ENCODE measurements at places on chromosomes 11 and 22.

GRCh38 chr11:128779036-128779435 is 85.2 kb downstream of the FLI1 start:
- DNase-seq, result no peak

- DNase-seq, result no peak
Observed at GRCh38 chr22:49305966-49306631, 521.6 kb downstream of the BRD1 start.

DNA sequence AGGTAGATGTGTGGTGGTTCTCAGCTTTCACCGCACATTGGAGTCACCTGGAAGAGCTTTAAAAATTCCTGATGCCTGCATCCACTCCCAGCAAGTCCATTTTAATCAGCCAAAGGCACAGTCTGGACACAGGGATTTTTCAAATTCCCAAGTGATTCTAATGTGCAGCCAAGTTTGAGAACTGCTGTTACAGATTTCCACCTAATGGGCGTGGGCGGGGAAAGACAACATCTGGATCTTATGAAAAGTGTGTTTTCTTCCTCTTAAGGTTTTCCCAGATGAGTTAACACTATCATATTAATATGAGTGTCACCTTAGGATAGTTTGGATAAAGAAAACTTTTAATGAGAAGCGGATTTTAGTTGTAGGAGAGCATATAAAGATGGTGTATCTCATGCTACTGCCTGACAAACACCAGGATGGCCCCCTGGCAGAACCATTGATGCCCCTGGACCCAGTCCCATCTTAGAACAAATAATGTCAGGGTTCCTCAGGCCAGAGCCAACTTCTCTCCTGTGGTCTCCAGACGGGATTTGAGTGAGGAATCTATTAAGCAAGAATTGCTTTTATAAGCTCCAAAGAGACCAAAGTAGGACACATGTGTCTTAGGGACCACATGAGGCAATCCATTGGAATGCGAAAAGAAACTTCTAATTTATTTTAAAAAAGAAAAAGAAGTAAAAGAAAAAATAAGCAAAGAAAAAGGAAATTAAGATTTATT is 31.9 kb downstream of the POU2AF1 start:
- no peak for DNase-seq

- DNase-seq, result no peak
Observed at GRCh38 chr11:27857588-27857987, 157.3 kb upstream of the BDNF start.

DNA sequence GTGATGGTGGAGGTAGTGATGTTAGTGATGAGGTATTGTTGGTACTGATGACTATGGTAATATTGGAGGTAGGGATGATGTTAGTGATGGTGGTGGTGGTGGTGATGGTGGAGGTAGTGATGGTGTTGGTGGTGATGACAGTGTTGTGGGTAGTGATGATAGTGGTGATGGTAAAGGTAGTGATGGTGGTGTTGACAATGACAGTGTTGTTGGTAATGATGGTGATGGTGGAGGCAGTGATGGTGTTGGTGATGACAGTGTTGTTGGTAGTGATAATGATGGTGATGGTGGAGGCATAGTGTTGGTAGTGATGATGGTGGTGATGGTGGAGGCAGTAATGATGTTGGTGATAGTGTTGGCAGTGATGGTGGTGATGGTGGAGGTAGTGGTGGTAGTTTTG is 65.1 kb downstream of the MYO7A start:
- no peak for DNase-seq

- no peak for DNase-seq
Observed at GRCh38 chr22:35721960-35722359, 4.3 kb downstream of the APOL5 start.

DNA sequence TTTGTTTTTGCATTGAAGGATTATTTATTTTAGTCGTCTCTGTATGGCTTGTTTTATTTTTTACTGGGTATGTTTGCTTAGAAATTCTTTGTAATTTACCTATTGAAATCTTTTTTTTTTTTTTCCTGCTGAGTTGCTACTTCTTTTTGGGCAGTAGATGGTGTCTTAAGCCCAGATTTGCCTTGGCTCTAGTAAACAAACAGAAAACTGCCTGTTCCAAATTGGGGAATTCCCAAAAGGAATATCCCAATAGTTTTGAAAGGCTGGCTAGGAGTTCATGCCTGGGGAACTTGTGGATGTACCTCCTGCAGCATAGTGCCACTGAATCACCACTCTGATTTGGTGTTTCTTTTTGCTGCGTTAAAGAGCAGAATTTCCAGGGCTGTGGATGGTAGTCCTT is 17.7 kb downstream of the PAMR1 start:
- DNase-seq, result no peak

DNA sequence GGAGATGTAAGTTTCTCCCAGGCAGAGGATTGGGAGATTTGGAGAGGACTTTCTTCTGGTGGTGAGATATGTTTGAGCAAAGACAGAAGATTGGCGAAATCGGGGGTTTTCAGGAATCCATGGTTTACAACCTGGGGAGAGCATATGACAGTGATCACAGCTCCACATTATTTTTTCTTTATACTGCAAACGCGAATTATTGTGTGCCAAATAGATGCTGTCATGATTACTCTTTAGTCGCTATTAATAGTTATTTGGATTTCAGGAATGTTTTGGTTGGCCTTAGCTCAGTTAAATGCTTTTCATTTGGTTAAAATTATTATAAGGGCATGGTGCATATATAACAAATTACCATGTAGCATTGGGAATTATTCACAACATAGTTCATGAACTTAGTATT is 15.2 kb downstream of the ATXN10 start:
- no peak for DNase-seq

DNA sequence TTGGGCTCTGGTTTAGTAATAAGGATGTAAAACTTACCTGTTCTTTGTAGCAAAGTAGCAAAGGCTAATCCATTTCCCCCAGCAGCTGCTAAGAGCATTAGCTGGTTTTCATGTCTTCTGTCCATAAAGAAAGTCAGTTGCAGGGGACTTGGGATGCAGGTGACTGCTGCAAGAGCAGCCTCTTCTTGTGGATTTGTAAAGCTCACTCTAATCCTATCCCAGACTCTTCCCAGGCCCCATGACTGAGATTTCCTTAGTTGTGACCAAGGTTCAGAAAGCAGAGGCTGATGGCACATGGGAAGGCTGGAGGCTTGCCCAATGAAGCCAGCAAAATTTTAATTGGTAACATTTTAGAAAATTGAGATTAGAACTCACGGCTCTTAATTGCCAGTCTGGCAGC is 94.4 kb upstream of the HORMAD2 start:
- DNase-seq, result no peak

DNA sequence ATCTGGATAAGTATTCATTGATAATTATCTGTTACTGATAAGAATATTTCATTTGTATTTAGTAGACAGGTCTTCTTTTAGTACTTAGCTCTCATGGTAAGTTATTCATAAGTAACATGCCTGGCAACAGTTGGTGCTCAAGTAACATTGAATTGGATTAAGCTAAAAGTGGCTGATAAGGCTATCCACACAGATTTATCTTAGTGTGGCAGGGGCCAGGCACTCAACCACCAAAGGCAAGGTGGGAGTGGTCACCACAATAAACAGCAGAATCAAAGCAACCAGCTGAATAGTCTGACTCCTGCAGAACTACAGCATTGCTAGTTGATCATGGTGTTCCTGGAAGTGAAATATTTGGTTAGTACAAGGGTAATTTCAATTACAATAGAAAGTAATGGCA is 33.0 kb upstream of the NARS2 start:
- no peak for DNase-seq

DNA sequence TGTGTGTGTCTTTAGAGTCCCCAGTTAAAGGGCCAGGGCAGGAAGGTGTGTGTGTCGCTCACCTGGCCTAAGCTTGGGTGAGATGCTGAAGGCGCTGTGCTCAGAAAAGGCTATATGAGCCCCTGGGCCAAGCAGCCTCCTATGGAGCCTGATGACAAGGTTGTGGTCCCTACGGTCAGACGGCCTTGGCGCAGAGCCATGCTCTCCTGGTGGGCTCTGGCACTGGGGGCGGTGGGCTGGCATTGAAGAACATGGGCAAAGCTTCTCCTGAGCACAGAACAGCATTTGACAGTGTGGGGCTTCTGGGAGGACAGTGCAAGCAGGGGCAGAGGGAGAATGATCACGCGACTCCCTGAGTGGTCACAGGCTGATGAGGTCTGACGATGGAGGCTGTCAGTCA is 10.7 kb upstream of the LRRC10B start:
- DNase-seq, result no peak

GRCh38 chr11:10490032-10490397 is 35.0 kb downstream of the AMPD3 start:
- DNase-seq, result no peak

DNA sequence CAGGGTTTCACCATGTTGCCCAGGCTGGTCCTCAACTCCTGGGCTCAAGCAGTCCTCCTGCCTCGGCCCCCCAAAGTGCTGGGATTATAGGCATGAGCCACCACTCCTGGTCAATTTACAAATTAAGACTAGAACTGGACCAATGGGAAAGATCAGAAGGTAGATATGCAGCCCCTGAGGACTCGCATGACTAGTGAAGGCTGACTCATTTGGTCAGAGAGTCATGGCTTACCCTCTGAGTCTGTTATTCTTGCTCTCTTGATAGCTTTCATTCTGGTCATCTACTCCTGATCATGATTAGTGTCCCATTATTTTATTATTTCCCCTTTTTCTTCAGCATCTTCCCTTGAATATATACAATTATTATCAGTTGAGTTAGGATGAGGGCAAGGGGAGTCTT is 2.7 kb upstream of the LDHAL6A start:
- no peak for DNase-seq

DNA sequence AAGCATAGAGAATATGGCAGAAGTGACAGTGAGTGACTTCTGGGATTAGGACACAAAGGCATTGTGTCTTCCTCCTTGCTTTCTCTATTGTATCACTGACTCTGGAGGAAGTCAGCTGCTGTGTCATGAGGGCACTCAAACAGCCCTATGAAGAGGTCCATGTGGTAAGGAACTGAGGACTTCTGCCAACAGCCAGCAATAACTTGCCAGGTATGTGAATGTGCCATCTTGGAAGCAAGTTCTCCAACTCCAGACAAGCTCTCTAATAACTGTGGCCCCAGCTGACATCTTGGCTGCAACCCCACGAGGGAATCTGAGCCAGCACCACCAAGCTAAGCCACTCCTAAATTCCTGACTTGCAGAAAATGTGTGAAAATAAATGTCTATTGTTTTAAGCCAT is 83.6 kb upstream of the ZBED5 start:
- no peak for DNase-seq

GRCh38 chr22:36192542-36192941 is 9.1 kb downstream of the APOL4 start:
- no peak for DNase-seq

DNA sequence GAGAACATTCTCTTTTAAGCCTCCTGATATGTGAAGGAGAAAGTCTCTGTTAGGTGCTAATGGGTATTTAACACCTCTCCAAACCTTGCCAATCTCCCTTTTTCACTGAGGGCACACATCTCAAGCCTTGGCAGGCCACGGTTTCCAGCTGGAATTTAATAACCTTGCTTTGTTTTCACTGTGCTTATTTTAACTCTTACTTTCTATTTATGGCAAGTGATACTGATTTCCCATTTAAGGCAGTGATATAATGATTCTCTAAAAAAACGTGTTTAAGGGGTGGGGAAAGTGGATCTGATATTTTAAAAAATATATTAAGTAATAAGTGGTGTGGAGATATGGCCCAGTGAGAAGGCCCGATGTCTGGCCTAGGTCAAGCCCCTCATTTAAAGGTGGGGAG is 1.1 kb upstream of the RASD2 start:
- no peak for DNase-seq

DNA sequence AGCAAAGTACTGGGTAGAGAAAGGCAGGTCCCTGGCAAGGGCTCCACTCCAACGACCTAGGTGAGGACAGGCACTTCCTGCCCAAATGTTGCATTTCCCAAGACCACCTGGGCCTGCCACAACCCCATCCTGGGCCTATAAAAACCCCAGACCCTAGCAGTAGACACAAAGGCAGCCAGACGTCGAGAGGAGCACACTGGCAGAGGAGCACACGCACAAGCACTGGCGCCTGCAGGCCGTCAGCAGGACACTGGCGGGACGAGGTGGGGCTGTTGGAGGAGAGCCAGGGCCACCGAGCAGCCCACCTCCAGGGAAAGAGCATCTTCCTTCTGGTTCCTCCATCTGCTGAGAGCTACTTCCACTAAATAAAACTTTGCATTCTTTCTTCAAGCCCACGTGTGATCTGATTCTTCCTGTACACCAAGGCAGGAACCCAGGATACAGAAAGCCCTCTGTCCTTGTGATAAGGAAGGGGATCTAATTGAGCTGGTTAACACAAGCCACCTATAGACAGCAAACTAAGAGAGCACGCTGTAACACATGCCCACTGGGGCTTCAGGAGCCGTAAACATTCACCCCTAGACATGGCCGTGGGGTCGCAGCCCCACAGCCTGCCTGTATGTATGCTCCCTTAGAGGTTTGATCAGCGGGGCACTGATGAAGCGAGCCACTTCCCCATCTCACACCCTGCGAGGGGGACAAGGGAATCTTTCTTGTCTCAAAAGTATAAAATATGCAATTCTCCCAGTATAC is 89.7 kb upstream of the MTMR2 start:
- DNase-seq, result no peak

DNA sequence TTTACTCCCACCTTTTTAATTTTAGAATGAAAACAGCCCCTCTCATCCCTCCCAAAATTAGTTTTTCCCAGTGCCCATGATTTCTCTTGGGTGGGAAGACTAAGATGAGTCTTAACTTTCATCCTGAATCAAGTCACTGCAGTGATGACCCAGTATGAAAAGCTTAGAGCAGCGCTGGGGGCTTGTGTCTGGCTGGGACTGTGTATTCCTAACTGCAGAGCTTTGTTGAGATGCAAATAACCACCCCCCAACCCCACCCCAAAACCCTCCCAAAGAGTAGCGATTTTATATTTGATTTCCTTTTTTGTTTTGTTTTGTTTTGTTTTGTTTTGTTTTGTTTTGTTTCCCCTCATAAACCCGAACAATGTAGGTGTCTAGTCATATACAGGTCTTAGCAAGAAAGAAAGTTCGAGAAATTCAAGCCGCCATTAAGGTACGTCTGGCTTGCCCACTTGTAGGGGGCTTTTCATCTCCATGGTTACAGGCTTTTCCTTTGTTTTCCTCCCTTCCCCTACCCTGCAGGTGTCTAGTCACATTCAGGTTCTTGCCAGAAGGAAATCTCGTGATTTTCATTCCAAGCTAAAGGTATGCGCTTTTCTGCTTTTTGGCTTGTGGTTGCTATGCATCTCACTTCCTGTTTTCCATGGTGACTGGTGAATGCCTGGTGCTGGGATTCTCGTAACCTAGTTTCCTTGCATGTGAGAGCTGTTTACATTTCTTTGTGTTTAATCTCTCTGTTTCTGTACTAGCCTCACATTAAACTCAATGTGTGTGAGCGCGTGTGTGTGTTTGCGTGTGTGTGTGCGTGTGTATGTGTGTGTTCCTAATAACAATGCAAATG is 144.6 kb upstream of the RASSF10 start:
- DNase-seq, result no peak
